Body of pancreas (tissue), 4 donors: ENCODE measurements at places on chromosomes 12 and 14. TPM values are rescaled to one million over a fixed set of nuclear protein-coding genes. Genes with fewer than 3 reads are reported as not detected.

HOXC10 gene
- total RNA-seq, result not detected

GRCh38 chr14:90300611-90301047 is 31.1 kb downstream of the NRDE2 start:
- no peak for DNase-seq

- DNase-seq, result no peak
Measured at GRCh38 chr14:89430391-89431236, 13.6 kb upstream of the FOXN3 start.

GRCh38 chr12:12216349-12217017 is 50.4 kb downstream of the LRP6 start:
- DNase-seq, result no peak

DNA sequence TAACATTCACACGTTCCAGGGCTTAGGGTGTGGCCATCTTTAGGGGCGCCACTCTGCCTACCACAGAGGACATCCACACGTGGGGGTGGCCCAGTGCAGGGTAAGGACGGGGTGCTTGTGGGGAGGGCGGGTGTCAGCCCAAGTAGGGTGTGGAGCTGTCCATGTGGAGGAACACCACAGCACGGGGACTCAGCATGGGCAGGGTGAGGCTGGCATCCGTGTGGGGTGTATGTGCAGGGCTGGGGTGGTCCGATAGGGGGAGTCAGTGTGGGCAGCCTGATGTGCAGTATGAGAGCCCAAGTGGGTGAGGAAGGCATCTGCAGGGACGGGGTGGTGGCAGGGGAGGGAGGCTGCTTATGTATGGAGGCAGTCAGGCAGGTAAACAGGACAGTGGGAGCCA is 17.7 kb downstream of the PSMC1 start:
- no peak for DNase-seq

GRCh38 chr12:71266606-71267005 is 108.8 kb upstream of the TSPAN8 start:
- DNase-seq, result no peak

DNA sequence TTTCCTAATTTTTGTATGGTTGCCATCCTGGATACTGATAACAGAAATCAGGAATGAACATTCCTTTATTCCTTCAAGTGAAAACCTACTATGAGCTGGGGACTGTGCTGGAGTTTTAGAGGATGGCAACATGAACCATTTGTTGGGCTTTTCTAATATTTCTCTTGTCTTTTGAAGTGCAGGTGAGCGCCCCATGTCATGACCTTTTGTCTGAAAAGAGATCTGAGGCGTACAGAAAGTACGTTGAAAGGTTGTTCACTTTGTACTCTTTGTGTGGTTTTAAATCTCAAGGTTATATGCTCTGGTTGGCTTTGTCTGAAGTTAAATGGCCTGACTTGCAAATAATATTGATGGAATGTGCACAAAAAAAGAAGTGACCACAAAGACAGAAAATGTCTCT is 79.0 kb downstream of the GAS2L3 start:
- no peak for DNase-seq
